Sigmoid colon (tissue), 7 donors: ENCODE measurements at places on chromosomes 11 and 22. TPM values are rescaled to one million over a fixed set of nuclear protein-coding genes. Genes with fewer than 3 reads are reported as not detected.

Gene TMPRSS13
- not detected for total RNA-seq

Gene GTSE1
- 0.36 TPM for total RNA-seq

Gene CXCR5
- not detected for total RNA-seq

Gene BDNF
- 0.49 TPM for total RNA-seq

Gene C11orf97
- not detected for total RNA-seq

Gene VPREB1
- not detected for total RNA-seq

Gene TSKU
- total RNA-seq: 12.8 TPM

Gene DCHS1
- total RNA-seq: 57.1 TPM

Gene PRODH
- 3.6 TPM for total RNA-seq

Gene SYCE3
- total RNA-seq: not detected

Gene VSIG2
- total RNA-seq: 3.0 TPM

Gene SMIM35
- not detected for total RNA-seq

Gene C22orf15
- total RNA-seq: not detected

Gene POU2AF1
- total RNA-seq: 0.16 TPM

Gene MMP1
- not detected for total RNA-seq

Gene MEI1
- total RNA-seq: not detected

Gene TRIM51
- total RNA-seq: not detected
